ENCODE measurements at places on chromosomes 16 and 17.

DNA sequence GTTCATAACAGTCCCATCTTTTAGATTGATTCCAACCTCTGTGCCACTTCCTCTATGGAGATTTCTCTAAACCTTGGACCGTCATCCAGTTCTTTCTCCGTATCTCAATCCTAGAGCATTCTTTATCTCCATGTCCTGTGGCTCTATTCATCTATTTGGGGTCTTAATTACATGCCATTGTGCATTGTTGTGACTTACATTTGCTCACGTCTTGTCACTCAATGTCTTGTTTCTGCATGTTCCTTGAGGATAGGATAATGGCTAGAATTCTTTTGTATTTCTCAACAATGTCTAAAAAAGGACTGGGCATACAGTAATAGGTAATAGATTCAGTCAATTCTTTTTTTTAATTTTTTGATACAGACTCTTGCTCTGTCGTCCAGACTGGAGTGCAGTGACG lies 50.2 kb downstream of the ARSG start:
- no peak for DNase-seq

- DNase-seq = no peak
Observed at GRCh38 chr17:64001763-64002529, 3.8 kb downstream of the PRR29 start.

DNA sequence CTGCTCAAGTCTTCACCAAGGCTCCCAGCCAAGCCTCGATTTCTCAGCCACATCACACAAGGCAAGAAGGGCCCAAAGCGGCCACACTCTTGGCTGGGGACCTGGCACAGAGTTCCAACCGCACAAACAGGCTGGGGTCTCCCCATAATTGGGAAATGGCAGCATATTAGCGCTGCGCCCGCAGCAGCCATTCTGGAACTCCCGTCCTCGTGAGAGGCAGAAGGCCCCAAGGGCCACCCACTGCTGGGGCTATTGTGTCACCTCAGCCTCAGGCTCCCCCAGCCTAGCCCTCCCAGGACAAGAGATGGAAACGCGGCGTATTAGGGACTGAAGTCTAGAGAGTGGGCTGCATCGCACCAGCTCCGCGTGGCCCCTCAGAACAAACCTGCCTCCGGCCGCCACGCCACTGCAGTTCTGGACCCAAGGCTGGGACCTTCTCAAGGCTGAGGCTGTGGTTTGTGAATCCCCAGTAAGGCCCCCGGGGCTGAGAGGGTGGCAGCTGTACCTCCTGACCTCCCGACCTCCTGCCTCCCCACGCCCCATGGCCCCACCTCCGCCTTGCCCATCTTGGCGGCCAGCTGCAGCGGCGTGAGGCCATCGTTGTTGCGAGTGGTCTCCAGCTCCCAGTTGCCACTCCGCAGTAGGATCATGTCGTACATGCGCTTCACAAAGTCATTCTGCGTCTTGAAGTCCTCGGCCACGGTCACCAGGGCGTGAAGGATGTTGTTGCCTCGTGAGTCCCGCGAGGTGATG lies 25.3 kb downstream of the TRPV3 start:
- no peak for DNase-seq

DNA sequence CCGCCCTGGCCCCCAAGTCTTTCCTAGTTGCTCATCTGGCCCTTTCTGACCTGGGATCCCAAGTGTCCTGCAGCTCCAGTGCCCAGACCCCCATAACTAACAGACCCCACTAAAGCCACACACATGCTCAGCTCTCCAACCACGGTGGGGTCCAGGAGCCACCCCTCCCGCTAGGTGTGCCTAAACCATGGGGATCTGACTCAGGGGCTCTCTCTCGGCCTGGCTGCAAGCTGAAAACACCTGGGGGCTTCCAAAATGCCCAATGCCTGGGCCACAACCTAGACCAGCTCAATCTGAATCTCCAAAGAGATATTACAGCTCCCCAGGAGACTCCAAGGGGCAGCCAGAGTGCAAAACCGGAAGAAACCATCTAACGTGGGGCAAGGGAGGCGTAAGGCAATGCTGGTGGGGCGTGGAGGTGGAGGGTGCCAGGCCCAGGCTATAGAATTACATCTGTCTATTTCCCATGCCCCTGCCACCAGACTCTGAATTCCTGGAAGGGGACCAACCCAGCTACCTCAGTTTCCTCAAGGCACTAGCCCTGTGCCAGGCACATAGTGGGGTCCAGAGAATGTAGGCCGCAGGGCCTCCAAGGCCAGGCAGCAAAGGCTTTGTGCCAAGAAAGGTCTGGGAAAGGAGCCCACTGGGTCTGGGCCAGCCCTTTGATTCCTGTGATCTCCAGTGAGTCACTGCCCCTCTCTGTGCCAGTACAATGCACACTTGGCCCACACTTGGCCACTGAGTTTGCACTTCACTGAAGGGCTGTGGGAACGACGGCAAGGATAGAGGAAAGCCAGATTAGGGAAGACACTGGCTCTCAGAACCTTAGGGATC lies 3.3 kb downstream of the CD2BP2 start:
- no peak for DNase-seq

GRCh38 chr16:13070268-13070667 lies 168.9 kb downstream of the SHISA9 start:
- DNase-seq = no peak

- no peak for DNase-seq
Observed at GRCh38 chr16:3481696-3482658, 13.3 kb downstream of the C16orf90 start.

- no peak for DNase-seq
Observed at GRCh38 chr17:1557355-1558095, 5.1 kb downstream of the PITPNA start.

GRCh38 chr16:26993963-26994362 lies 72.8 kb upstream of the C16orf82 start:
- DNase-seq = no peak

DNA sequence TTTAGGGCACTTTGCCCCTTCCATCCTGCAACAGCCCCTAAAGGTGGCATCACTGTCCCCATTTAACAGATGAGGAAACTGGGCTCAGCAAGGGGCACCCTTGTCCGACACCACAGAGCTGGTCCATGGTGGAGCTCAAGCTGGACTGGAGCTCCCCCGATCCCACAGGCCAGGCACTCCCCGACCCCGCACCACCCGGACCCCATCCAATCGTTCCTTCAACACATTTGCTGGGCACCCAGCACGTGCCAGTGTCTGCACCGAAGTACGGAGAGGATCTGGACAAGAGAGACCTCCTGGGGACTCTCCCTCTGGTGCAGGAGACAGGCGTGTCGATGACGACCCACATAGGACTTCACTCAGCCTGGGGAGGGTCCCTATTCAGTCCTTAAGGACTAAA lies 13.4 kb downstream of the EMC6 start:
- DNase-seq = no peak

- DNase-seq = no peak
Observed at GRCh38 chr16:21603928-21604327, 4.6 kb downstream of the METTL9 start.

DNA sequence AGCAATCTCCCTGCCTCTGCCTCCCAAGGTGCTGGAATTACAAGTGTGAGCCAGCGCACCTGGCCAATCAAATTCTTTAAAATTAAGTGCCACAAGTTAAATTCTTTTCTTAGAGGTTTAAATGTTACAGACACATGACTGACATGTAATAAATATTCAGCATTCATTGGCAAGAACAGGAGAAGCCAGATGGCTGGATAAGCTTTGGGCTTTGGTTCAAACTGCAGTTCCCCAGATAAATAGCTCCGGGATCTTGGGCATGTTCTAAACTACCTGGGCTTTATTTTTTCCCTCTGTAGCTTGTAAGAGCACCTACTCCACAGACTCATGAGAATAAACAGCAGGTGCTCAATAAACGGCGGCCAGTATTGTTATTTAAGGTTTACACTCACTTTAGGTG lies 34.1 kb downstream of the ABAT start:
- DNase-seq = no peak

DNA sequence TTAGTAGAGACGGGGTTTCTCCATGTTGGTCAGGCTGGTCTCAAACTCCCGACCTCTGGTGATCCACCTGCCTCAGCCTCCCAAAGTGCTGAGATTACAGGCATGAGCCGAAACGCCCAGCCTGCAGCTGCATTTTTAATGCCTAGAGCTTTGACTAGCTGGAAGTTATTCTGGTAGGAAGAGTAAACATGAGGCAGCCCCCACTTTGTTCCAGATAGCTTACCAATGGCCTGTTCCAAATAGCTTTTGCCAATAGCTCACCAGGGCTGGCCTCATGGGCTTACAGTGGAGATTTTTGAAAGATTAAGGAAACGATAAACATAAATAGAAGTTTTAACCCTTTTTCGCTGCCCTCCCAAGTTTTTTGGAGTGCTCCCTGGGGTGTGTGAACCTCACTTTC lies 9.8 kb downstream of the TRPV2 start:
- no peak for DNase-seq

- DNase-seq = no peak
Observed at GRCh38 chr16:5175266-5175665, 77.7 kb upstream of the EEF2KMT start.

- no peak for DNase-seq
Observed at GRCh38 chr16:85728879-85729278, 22.0 kb downstream of the C16orf74 start.

- no peak for DNase-seq
Observed at GRCh38 chr17:51840688-51841087, 317.8 kb downstream of the CA10 start.

GRCh38 chr17:3189961-3190360 lies 7.4 kb upstream of the OR1A2 start:
- DNase-seq = no peak

GRCh38 chr16:1950559-1950958 lies 3.9 kb downstream of the RPL3L start:
- DNase-seq = no peak

- DNase-seq = no peak
Observed at GRCh38 chr16:3145660-3146059, 10.8 kb downstream of the ZNF213 start.

DNA sequence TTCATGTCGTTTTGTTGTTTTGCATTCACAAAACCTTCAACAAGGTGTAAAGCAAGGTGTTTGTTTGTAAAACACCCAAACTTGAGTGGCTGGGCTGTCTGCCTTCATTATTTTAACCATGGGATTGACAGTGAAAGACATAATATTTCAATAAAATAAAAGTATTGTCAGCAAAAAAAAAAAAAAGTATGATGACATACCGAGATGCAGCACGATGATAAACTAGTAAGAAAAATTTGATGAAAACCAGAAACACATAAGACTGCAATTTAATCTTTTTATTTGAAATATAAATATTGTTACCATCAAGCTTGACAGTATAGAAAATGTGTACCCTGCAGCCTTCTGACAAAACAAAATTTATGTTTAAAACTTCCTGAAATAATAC lies 419.3 kb upstream of the DYNLRB2 start:
- DNase-seq = no peak

DNA sequence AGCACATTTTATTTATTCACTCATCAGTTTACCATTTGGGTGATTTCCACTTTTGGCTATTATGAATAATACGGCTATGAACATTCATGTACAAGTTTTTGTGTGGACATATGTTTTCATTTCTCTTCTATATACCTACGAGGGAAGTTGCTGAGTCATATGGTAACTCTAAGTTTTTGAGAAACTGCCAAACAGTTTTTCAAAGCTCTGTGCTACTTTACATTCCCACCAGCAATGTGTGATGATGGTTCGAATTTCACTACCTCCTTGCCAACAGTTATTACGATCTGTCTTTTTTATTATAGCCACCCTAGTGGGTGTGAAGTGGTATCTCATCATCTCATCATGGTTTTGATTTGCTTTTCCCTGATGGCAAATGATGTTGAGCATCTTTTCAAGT lies 63.7 kb upstream of the MRTFB start:
- no peak for DNase-seq

DNA sequence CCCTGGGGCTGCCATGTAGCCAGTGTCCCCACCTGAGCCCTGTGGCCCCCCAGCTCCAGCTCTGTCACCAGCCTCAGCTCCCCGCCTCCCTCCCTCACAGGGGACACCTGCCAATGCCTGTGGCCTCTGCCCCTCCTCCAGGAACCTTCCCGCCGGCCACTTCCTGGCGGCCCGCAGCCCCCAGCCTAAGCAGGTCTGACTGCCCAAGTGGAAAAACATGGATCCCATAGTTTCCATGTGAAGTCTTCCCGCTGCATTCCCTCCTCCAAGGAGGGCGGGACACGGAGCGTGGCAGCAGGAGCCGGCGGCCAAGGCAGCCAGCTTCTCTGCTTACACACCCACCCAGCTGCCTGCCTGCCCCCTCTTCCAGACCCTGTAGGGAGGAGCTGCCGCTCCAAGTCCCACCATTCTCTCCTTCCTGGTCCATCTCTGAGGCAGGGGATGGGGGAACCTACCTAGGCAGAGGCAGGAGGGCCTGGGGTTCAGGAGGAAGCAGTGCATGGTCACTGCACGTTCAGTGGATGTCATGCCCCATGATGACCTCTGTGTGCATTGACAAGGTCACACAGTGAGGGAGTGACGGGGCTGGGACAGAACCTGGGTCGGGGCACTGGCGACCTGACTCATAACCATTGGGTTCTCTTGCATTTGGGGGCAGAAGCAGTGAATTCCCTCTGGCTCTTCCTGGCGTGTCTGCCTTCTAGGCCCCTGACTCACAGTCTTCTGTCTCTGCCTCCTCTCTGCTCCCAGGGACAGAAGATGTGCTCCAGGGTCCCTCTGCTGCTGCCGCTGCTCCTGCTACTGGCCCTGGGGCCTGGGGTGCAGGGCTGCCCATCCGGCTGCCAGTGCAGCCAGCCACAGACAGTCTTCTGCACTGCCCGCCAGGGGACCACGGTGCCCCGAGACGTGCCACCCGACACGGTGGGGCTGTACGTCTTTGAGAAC lies 8.7 kb downstream of the VASN start:
- DNase-seq = no peak

DNA sequence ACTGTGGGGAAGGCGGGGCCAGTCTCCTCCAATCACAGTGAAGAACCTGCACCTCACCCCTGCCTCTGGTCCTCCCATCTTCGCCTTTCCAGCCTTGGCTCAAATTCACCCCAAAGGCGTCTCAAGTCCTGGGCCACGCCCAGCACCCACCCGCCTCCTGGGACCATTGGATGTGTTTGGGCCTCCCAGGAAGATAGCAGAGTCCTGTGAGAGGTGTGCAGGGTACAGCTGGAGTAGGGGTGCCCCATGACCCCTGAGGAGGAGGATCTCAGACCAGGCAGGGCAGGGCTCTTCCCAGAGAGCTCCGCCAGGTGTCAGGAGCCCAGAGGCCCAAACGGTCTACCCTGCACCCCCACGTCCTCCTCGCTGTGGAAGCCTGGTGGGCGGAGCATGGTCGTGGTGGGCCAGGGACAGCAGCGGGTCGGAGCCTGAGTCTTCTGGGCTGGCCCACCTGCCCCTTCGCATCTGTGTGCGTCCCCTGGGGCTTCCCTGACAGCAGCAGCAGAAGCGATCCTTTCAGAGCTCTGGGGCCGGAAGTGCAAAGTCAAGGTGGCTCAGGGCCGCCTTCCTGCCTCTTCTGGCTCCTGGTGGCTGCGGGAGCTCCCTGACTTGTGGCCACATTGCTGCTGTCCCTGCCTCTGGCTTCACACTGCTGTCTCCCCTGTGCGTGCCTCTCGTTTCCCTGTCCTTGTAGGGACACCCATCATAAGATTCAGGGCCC lies 34.9 kb upstream of the ZNF469 start:
- no peak for DNase-seq

Measured in stimulated activated CD4-positive, alpha-beta T cell treated with anti-CD3 and anti-CD28 coated beads, Interleukin-1b, Interleukin-23, amount 100 ng/mL, for 24 hours (primary cell).